GM12892 (cell line): ENCODE measurements at places on chromosomes 7 and 10.

GRCh38 chr10:26832960-26833359 lies 27.8 kb downstream of the ABI1 start:
- no peak for DNase-seq

- no peak for DNase-seq
Measured at GRCh38 chr10:122565766-122566206, 5.2 kb downstream of the DMBT1 start.

GRCh38 chr7:138173548-138173947 lies 97.3 kb downstream of the AKR1D1 start:
- no peak for DNase-seq

DNA sequence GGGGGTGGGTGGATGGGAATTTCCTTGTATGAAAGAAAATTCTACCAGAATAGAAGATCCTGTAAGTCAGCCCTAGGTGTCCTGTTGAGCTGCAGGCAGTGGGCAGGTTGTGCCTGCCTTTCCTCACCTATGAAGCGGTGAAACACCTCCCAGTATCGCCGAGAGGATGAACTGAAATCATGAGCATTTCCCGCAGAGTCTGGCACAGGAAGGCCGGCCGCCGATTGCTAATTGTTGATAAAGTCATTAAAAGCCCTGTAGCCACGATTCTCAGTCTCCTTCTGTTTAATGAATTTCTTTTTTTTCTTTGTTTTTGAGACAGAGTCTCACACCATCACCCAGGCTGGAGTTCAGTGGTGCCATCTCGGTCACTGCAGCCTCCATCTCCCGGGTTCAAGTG lies 142.1 kb downstream of the CAMK1D start:
- DNase-seq: no peak

- no peak for DNase-seq
Measured at GRCh38 chr7:120475994-120476393, 203.0 kb downstream of the KCND2 start.

DNA sequence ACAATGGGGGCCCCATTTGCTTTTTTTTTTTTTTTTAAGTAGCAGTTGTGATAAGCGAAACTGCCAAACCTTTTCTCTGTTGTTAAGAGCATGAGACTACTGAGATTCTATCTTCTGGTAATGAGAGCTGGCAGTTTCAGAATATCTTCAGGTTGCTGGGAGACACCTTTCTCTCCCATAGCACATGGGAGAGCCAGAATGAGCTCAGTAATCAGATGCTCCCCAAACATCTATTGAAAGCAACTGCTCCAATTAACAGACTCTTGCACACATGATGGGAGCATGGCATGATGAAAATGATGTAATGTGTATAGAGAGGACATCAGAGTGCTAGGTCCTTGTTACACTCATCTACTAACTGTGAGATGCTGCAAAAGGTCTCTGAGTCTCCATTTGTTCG lies 18.8 kb downstream of the MYO3A start:
- no peak for DNase-seq

GRCh38 chr10:57964351-57964750 lies 303.3 kb downstream of the IPMK start:
- no peak for DNase-seq

- no peak for DNase-seq
Measured at GRCh38 chr10:10209167-10209566, 808.5 kb upstream of the CELF2 start.

- DNase-seq: no peak
Measured at GRCh38 chr7:8408871-8409270, 24.5 kb upstream of the NXPH1 start.
